WTC11 (cell line): ENCODE measurements at places on chromosomes 6 and 20. TPM values are rescaled to one million over a fixed set of nuclear protein-coding genes. Genes with fewer than 3 reads are reported as not detected.

GRCh38 chr6:110617057-110617456, 140.6 kb upstream of the SLC22A16 start:
- H3K4me3 ChIP-seq: no peak overlapping the region
- no peaks in the 10 kb centered on the region for H3K27me3 ChIP-seq
- no peak for DNase-seq
- H3K4me1 ChIP-seq: peaks cover 41% of the 10 kb centered on the region

DNA sequence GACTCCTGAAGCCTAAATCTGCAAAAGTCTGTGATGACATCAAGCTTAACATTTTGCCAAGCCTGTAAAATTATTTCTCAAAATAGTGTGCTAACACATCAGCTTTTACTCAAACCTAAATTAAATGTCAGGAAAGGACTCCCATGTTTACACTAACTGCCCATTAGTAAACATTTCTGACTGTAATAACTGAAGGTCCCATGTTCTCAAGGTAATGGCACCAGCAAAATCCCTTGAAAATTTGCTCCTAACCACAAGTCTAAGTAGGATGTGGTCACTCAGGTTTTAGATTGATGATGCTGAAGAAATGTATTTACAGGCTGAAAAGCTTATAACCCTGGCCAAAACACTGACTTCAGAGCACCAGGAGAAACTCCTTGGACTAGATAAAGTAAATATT, 33.0 kb downstream of the BACH2 start:
- no peaks in the 10 kb centered on the region for H3K36me3 ChIP-seq
- no peak overlapping the region for H3K4me3 ChIP-seq
- no peak for DNase-seq
- H3K27me3 ChIP-seq: no peaks in the 10 kb centered on the region
- H3K27ac ChIP-seq: no peak overlapping the region
- H3K4me1 ChIP-seq: peaks cover 5% of the 10 kb centered on the region

The ADGRB3 gene
- total RNA-seq: 1.0 to 1.9 TPM (median 1.2 TPM) in 3 replicates

GRCh38 chr20:22688485-22688884, 104.1 kb upstream of the FOXA2 start:
- no peak overlapping the region for H3K27ac ChIP-seq
- no peak for DNase-seq
- peaks cover 17% of the 10 kb centered on the region for H3K4me1 ChIP-seq
- H3K4me3 ChIP-seq: no peak overlapping the region
- H3K27me3 ChIP-seq: peaks cover 23% of the 10 kb centered on the region
- peaks cover 5% of the 10 kb centered on the region; the same call in 1 of the 2 replicates for H3K36me3 ChIP-seq

DNA sequence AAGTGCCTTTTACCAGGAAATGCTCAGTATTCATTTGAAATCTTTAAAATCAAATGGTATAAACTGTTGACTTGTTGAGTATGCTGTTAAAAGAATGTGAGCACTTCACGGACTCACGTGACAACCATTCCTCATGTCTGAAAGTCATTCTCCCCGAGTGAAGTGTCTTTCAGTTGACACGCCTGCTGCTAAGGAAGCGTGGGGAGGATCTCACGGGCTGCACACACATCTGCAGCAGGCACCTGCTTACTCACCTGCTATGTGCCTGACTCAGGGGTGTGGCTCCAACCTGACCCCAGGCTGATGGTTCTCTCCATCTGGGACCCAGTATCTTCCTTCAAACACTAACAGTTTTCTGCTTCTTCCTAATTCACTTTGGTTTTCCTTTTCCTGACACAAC, 32.7 kb downstream of the WDR27 start:
- no peaks in the 10 kb centered on the region for H3K27me3 ChIP-seq
- H3K4me1 ChIP-seq: peaks cover 6% of the 10 kb centered on the region
- DNase-seq: no peak
- no peak overlapping the region for H3K27ac ChIP-seq

- H3K27me3 ChIP-seq: no peaks in the 10 kb centered on the region; the same call in 1 of the 2 replicates
- no peak overlapping the region; the same call in 1 of the 2 replicates for H3K27ac ChIP-seq
- H3K4me1 ChIP-seq: peaks cover 39% of the 10 kb centered on the region
- no peak for DNase-seq
These were observed 130.4 kb upstream of the RPS6KA2 start for GRCh38 chr6:166757232-166758135.

DNA sequence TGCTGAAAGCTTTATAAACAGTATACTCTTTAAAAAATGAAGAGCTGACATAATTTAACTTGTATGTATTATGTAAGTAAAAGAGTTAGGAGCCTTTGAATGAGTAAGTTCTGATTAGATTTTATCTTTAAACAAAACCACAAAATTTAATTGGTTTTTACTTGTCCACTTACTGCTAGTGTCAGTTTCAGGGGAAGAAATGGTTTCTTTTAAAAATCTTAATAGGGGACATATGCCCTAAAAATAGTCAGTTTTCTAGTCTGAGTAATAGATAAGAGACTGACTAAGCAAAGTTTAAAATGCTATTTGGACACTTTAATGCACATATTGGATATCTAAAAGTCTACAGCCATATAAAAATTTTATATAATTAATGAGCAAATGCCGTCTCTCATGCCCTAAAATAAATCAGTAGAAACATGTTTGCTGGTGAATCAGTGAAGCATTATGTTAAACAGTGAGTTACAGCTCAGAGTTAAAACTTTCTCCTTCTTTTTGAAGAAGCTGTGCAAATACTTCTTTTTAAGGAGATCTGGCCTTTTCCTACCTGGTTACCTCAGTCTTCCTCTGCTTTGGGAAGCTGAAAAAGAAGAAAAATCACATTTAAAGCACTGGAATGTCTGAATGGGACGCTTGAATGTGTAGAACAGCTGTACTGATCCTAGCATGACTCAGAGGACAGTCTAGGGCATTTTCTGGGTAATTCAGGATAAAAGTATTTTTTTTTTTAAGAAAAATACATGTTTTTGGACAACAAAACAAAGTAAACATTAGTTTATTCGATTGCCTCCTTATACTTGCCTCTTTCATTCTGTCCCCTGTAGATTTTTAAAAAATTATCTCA, 55.3 kb downstream of the CDH26 start:
- H3K27me3 ChIP-seq: peaks cover 42% of the 10 kb centered on the region
- H3K36me3 ChIP-seq: 0 out of 2 replicates have a peak, but pooled peaks cover 4% of the 10 kb centered on the region
- no peak overlapping the region for H3K27ac ChIP-seq
- DNase-seq: no peak

GRCh38 chr6:161272635-161273273, 1.1 kb downstream of the AGPAT4 start:
- 0 out of 2 replicates have a peak, but pooled peaks cover 4% of the 10 kb centered on the region for H3K27me3 ChIP-seq
- H3K4me3 ChIP-seq: peak overlapping the region; percentile 96
- H3K36me3 ChIP-seq: peaks cover 15% of the 10 kb centered on the region
- no peak for DNase-seq
- H3K4me1 ChIP-seq: peaks cover 47% of the 10 kb centered on the region

DNA sequence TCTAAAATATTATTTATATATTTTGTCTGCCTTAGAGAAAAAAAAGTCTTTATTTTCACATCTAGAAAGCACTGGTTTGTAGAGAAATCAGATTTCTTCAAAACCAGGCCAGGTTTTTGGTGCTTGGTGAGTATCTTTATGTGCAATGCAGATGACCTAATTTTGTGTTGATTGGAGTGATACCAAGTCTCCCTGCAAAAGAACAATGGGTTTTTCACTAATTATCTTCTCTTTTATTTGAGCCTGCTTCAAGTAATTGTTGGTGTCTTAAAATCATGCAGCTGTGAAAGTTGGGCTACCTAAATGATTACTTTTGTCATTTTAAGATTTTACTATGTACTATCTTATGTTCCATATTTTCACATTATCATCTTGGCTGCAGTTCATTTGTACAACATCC, 874.7 kb downstream of the TFAP2A start:
- H3K27ac ChIP-seq: no peak overlapping the region
- H3K4me3 ChIP-seq: no peak overlapping the region
- H3K4me1 ChIP-seq: no peaks in the 10 kb centered on the region
- DNase-seq: no peak
- no peaks in the 10 kb centered on the region for H3K36me3 ChIP-seq
- no peaks in the 10 kb centered on the region for H3K27me3 ChIP-seq

DNA sequence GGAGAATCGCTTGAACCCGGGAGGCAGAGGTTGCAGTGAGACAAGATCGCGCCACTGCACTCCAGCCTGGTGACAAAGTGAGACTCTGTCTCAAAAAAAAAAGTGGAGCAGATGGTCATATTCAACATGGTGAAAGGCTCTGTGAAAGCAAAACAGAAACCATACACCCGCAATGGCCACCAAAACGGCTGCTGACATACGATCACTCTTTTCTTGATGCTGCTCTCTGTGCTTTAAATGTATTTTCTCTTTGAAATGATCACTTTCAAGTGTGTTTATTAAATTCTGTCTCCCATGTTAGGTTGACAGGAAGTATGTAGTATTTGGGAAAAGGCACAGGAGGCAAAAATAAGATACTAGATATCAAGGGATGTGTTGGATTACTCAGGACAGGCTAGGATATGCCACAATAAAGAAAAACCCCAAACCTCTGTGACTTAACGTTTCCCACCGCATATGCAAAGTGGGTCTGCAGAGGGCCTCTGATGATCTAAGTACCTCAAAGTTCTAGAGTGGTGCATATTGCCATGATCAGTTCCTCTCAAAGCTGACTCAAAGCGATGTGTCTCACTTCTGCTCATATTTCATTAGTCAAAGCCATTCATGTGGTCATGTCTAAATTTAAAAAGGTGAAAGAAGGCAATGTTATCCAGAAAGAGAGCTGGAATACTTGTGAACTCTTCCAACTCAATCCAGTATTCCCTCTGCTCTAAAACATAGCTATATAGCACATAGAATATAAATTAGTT, 155.1 kb upstream of the SOX4 start:
- H3K27me3 ChIP-seq: no peaks in the 10 kb centered on the region
- DNase-seq: no peak
- H3K4me3 ChIP-seq: no peak overlapping the region
- peaks cover 18% of the 10 kb centered on the region for H3K4me1 ChIP-seq

The SMLR1 gene
- not detected in 3 replicates for total RNA-seq

- H3K4me1 ChIP-seq: peaks cover 13% of the 10 kb centered on the region
- no peak overlapping the region for H3K4me3 ChIP-seq
- no peak for DNase-seq
- no peak overlapping the region for H3K27ac ChIP-seq
- no peaks in the 10 kb centered on the region for H3K36me3 ChIP-seq
- peaks cover 19% of the 10 kb centered on the region for H3K27me3 ChIP-seq
These were observed 643.8 kb downstream of the DHX35 start for GRCh38 chr20:39605908-39606307.

The TRIM15 gene
- 0.32 to 0.53 TPM (median 0.35 TPM) in 3 replicates for total RNA-seq

The HDGFL1 gene
- not detected in 3 replicates for total RNA-seq

- DNase-seq: no peak
- H3K27ac ChIP-seq: peak overlapping the region; percentile 18; the same call in 1 of the 2 replicates
- no peak overlapping the region for H3K4me3 ChIP-seq
- peaks cover 13% of the 10 kb centered on the region for H3K4me1 ChIP-seq
- H3K36me3 ChIP-seq: 0 out of 2 replicates have a peak, but pooled peaks cover 3% of the 10 kb centered on the region
- H3K27me3 ChIP-seq: no peaks in the 10 kb centered on the region; the same call in 1 of the 2 replicates
These were observed 170.4 kb downstream of the PHF3 start for GRCh38 chr6:63805808-63806572.

- H3K36me3 ChIP-seq: 0 out of 2 replicates have a peak, but pooled peaks cover 9% of the 10 kb centered on the region
- no peaks in the 10 kb centered on the region for H3K27me3 ChIP-seq
- H3K4me3 ChIP-seq: no peak overlapping the region
- no peak for DNase-seq
- H3K27ac ChIP-seq: peak overlapping the region; percentile 80
- H3K4me1 ChIP-seq: peaks cover 17% of the 10 kb centered on the region
These were observed 10.0 kb downstream of the ENTPD6 start for GRCh38 chr20:25205277-25206062.

The SH3BGRL2 gene
- total RNA-seq: 13.8 to 16.5 TPM (median 15.5 TPM) in 3 replicates

DNA sequence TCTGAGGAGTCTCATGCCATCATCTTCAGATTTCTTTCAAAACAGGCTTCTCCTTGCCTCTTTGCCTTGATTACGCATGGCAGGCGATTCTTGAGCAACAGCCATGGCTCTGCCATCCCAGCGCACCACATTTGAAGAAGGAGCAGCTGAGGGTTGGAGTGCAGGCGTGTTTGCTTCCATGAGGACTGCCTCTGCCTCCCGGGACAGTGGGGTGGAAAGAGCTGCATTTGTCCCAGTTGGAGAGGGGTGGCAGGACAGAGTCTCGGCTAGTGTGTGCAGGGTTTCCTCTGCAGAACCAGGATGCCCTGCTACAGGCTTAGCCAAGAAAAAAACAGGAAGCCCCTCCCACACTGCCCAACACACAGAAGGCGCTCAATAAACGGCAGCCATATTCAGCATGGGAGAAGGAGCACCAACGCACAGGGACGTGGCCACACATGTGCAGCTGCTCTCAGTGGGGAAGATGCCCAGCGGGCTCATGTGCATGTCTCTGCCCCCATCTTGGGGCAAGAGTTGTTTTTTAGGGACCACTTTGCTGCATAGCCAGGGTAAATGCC, 36.6 kb downstream of the IRF4 start:
- no peak overlapping the region for H3K4me3 ChIP-seq
- H3K36me3 ChIP-seq: peaks cover 5% of the 10 kb centered on the region
- no peak overlapping the region for H3K27ac ChIP-seq
- H3K4me1 ChIP-seq: no peaks in the 10 kb centered on the region
- no peak for DNase-seq
- no peaks in the 10 kb centered on the region for H3K27me3 ChIP-seq

The FRMD1 gene
- 0.57 to 0.98 TPM (median 0.69 TPM) in 3 replicates for total RNA-seq

DNA sequence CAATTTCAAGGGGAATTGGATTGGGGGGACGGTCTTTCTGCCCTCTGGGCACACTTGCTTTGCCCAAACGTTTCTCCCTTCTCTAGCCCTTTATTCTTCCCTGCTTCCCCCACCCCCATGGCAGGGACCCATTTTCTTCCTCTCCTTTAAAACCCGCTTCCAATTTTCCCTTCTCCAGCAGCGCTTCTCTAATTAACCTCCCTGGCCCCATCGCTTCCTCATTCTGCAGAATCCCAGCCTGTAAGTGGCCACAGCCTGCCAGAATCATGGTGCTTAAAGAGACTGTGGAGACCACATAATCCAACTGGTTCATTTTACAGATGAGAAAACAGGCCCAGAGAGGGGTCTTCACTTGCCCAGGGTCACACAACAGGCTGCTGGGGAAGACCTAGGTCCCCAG, 61.4 kb downstream of the CPNE5 start:
- no peaks in the 10 kb centered on the region for H3K36me3 ChIP-seq
- DNase-seq: no peak
- peak overlapping the region; percentile 62 for H3K4me3 ChIP-seq
- H3K4me1 ChIP-seq: peaks cover 24% of the 10 kb centered on the region

- no peak overlapping the region for H3K4me3 ChIP-seq
- peaks cover 85% of the 10 kb centered on the region for H3K4me1 ChIP-seq
- no peak for DNase-seq
- no peaks in the 10 kb centered on the region; the same call in 1 of the 2 replicates for H3K27me3 ChIP-seq
- no peaks in the 10 kb centered on the region for H3K36me3 ChIP-seq
These were observed 81.6 kb downstream of the PSMG4 start for GRCh38 chr6:3340358-3340802.

The BACH2 gene
- total RNA-seq: 3.9 to 5.9 TPM (median 4.5 TPM) in 3 replicates

- no peak for DNase-seq
- H3K27ac ChIP-seq: no peak overlapping the region
- H3K4me3 ChIP-seq: no peak overlapping the region
- no peaks in the 10 kb centered on the region for H3K27me3 ChIP-seq
- peaks cover 5% of the 10 kb centered on the region; the same call in 1 of the 2 replicates for H3K36me3 ChIP-seq
- no peaks in the 10 kb centered on the region; the same call in 1 of the 2 replicates for H3K4me1 ChIP-seq
These were observed 51.4 kb upstream of the JARID2 start for GRCh38 chr6:15194453-15194852.

The SYNGAP1 gene
- 139 to 172 TPM (median 160 TPM) in 3 replicates for total RNA-seq

- peak overlapping the region; percentile 97 for H3K27ac ChIP-seq
- DNase-seq: peak; percentile 83
- H3K27me3 ChIP-seq: no peaks in the 10 kb centered on the region; the same call in none of the 2 replicates
- H3K4me3 ChIP-seq: peak overlapping the region; percentile 32
- H3K4me1 ChIP-seq: peaks cover 75% of the 10 kb centered on the region
These were observed 171.2 kb downstream of the ZDHHC14 start for GRCh38 chr6:157552081-157552747.
